ENCODE measurements at places on chromosomes 1 and 21.

DNA sequence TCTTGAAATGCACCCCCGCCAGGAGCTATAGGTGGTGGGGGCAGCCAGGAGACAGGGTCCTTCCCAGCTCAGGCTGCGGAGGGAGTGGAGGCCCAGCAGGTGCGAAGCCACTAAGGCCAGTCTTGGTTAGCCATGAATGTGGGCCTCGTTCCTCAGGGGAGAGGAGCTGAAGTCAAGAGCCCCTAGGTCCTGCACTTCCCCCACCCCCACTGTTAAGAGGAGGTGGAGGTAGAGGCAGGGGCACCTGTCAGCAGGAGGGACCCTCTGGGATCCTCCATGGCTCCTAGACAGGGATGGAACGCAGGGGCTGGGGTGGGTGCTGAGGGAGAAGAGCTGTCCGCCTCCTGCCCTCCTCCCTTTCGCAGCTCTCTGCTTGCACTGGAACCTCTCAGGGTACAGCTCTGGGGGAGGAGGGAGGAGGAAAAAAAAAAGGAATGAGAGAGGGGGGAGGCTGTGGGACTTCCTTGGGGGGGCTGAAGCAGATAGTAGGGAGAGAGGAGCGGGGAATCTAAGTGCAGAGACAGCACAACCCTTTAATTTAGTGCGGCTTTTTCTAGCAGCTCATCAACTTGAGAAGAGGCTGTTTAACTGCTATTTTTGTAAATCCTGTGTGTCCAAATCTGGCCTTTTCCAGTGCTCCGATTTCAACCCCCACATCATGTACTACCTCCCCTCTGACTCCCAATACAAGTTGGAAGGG, 37.0 kb downstream of the MATN1 start:
- no peak for DNase-seq

- no peak for DNase-seq
Observed at GRCh38 chr1:217614200-217614712, 16.6 kb downstream of the GPATCH2 start.

GRCh38 chr21:35614396-35614921, 445.9 kb downstream of the SETD4 start:
- no peak for DNase-seq

GRCh38 chr1:218694085-218694484, 348.9 kb downstream of the TGFB2 start:
- DNase-seq: no peak
